ENCODE measurements at places on chromosomes 5 and 9.

- DNase-seq: peak; percentile 29
These were observed 293.2 kb downstream of the EPB41L4A start for GRCh38 chr5:112125903-112126302.

DNA sequence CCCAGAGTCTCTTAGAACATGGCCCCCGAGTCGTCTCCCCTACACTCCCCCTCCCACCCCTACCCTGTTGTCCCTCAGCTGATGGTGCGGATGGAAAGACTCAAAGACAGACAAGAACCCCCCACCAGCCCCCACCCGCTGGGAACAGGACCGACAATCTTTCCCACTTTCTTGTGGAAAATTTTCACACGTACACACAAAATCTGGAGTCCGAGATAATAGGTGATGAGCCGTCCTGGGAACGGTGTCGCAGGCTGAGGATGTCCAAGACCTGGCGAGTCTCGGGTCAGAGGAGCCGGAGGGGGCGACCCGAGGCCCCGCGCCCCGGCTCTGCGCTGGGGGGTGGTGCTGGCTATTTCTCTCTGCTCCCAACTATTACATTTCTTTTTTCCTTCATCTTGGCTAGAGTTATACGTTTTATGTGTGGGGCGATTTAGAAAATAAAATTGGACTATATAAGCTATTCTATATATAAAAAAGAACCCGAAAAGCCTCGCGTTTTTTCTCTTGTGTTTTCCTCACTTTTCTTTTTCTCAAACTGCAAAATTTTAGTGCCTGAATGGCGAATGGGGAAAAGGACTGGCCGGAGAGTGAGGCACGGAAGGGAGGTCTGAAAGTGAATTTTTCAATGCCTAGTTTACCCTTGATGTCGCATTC, 188.8 kb downstream of the MEF2C start:
- DNase-seq: no peak

DNA sequence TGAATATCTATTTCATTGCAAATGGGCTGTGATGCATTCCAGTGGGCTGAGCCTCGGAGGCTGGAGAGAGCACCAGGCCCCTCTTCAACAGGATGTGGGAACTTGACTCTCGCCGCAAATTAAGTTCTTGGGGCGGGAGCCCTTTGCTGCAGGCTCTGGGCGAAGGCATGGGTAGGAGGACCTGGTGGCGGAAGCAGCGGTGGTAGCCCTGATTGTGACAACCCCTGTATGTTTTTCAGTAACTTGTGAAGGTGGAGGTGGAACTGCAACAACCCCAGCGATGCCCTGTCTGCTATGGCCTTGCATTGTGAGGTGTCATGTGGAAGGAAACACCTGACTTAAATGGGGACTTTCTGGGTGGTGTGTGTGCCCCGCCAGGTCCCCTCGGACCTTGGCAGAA, 9.4 kb downstream of the FYB1 start:
- DNase-seq: no peak

GRCh38 chr9:72681283-72681630, 159.8 kb downstream of the TMC1 start:
- DNase-seq: no peak

GRCh38 chr9:88106492-88106891, 31.8 kb downstream of the SPATA31C2 start:
- DNase-seq: peak; percentile 16

GRCh38 chr9:137809040-137809576, 68.5 kb upstream of the CACNA1B start:
- DNase-seq: no peak

DNA sequence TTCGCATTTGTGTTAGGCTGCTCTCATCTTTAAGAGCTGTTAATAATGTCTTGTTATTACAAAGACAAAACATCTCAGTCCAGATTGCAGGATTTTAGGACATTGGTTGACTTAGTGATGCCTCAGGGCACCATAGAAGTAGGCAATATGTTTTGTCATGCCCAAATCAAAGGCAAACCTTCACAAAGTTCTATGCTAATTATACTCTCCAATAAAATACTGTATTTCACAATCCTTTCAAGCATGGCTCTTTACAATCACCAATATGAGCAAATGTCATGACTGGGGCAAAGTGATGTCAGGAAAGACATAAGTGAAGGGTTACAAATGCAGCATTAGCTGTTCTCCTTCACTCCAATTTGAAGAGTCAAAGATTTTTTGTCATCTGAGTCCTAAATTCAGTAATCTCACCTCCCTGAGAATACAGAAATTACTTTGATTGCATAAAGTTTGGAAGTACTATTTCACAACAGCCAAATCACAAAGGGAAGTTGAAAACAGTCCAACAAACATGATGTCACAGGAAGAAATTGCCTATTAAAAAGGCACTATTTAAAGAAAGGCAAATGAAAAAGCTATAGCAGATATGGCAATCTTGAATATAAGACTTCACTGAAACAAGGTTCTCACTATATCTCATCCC, 303.2 kb downstream of the PRR16 start:
- DNase-seq: no peak

DNA sequence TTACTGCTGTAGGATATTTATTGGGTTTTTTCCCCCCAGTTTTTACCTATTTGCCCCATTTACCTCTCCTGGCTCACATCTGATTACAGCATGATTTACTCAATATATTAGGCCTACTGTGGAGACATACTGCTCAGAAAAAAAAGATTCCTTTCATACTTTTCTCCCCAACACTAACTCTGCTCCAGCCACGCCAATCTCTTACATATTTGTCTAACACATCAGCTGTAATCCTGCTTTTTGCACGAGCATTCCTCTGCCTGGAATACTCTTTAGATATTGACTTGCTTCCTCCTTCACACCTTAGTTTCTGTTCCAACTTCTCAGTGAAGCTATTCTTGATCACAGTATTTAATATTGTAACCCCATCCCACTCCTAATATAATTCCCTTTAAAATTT, 158.1 kb upstream of the VCAN start:
- DNase-seq: no peak

DNA sequence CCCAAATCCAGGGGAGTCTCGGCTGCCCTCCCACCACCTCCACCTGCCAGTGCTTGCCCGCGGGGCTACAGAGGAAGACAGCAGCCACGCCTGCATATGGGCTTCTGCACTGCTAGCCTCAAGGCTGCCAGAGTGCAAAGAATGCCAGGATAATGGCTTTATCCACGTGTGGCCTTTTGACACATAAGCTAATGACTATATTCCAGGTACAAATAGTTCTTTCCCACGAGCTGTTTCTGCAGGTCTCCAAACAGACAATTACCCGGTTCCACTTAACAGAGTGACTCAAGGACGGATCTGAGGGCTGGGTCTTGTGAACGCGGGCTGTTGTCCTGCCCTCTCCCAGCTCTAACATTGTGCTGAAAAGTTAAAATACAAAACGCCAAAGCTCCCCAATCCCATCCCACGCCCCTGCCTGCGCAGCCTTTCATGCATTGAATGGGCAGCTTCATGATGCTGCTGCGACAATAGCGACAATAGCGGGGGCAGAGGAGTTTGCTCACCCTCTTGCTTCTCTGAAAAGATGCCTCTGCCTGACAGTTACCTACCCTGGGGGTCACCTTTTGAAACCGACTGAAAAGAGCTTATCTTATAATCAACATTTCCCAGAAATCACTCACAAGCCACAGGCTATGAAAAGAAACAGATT, 39.1 kb upstream of the MSH3 start:
- peak; percentile 6 for DNase-seq

DNA sequence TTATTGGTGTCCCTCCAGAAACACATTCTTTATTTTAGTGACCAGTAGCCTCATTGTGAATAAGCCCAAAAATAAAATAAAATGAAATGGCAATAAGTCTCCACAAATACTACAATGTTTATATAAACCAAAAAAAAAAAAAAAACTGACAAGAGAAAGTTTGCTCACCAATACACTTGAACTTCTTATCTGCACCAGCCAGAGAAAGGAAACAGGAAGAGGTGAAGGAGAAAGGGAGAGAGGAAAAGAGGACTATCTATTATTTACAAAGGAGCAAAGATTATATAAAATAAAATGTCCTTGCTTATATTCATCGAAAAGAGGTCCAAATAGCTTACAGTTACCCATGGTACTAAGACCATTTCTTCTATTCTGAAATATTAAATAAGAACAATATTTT, 176.4 kb upstream of the CCNG1 start:
- DNase-seq: no peak

DNA sequence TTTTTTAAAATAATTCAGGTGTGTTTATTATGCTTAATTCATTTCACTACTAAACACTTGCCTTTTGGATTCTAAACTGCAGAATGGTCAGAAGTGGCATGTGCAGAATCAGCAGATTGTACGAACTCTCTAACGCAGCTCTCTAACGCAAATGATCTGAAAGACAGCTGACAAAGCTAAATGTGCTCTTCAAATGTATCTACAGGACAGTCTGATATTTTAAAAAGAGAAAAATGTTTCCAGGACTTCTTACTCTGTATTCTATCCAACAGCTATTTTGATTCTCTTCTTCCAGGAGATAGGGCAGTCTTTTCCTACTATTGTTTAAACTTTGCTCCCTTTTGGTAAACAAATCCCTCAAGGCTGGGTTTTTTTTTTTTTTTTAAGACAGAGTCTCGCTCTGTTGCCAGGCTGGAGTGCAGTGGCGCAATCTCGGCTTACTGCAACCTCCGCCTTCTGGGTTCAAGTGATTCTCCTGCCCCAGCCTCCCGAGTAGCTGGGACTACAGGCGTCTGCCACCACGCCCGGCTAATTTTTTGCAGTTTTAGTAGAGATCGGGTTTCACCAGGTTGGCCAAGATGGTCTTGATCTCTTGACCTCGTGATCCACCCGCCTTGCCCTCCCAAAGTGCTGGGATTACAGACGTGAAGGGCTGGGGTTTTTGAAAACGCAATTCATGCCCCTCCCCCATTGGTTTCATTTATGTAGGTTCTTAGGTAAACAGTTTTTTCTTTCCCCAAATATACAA, 1.2 kb downstream of the NMRK1 start:
- peak; percentile 43 for DNase-seq

DNA sequence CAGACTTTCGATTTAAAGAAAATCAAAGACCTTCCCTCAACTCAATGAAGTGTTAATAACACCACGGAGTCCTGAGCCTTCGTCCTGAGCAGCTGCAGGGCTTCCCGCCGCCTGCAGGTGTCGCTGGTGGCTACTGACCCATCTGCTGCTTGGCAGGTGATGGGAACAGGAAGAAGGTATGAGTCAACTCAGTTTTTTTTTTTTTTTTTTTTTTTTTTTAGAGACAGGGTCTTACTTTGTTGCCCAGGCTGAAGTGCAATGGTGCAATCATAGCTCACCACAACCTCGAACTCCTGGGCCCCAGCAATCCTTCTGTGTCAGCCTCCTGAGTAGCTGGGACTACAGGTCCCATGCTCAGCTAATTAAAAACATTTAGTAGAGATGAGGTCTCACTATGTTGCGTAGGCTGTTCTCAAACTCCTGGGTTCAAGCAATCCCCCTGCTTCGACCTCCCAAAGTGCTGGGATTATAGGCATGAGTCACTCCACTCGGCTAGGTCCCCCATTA, 185.7 kb upstream of the IL12B start:
- peak; percentile 30 for DNase-seq

DNA sequence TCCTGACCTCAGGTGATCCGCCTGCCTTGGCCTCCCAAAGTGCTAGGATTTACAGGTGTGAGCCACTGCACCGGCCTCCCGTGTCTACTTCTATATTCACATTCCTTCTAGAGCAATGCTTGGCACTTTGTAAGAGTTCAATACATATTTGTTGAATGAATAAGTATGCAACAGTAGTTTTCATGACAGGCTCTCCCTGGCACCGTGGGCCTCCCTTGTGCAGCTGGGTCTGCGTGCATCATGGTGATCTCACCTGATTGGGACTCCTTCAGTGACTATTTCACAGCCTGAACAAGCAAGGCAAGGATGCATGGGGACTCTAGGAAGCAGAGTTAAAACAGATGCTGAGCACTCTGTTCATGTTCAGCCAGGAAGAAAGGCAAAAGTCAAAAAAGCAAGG, 6.8 kb upstream of the ZBTB34 start:
- no peak for DNase-seq

GRCh38 chr9:94974154-94974879, 247.8 kb downstream of the AOPEP start:
- DNase-seq: no peak

DNA sequence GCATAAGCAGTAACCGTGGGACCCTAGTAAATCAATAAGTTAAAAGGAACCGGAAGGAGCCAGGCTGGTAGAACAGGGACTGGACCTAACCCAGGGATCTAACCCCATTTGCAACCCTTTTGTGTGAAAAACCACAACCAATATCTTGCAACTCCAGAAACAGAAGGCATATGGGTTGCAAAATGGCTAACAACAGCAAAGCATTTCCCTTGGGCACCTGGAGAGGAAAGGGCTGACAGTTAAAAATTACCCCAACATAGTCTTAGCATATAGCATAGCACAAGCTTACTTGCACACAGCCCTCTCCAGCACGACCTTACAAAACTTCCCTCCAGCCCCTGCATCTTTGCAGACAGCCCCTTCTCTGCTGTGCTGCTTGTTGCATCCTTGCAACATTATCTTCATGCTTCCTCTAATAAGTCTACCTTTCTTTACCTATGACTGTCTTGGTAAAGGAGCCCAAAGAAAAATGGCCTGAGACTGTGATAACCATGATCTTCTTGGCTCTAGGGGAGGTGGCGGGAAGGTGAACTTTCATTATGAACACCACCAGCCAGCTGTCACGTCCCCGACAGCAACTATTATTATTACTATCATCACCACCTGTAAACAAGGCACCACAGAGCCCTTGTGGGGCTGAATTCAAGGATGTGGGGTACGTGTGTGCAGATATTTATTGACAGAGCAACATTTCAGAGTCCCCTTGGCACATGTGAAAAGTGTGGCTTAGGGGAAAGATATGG, 49.8 kb downstream of the PRRC1 start:
- no peak for DNase-seq

GRCh38 chr5:143402553-143403333, 743 bp downstream of the NR3C1 start:
- DNase-seq: peak; percentile 42

DNA sequence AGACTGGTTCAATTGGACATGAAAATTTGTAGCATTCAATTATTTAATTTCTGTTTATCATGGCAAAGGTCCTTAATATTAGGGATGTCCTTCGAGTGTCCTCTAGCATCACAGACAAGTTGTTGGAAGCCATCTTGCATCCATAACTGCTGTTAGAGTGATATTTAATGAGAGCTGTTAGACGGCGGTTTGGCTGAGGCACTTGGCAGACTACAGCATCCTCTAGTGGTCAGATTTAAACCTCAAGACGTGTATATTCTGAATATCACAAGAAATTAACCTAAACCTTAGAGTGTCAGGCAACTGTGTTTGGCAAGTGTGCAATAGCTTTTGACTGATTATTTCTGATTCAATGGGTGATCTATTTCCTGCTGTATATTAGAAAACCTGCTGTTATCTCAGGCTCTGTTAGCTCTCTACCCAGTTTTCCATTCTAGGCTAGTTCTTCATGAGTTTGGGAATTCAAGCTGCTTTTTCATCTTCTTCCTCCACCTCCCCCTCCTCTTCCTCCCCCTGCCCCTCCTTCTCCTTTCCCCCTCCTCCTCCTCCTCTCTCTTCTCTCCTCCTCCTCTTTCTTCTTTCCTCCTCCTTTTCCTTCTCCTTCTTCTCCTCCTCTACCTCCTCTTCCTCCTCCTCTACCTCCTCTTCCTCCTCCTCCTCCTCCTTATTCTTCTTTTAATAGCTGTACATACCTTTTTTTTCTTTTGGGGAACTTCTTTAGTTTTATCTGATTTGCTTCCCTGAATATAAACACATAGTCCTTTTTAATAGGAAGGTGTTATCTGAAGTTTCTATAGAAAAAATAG, 8.6 kb downstream of the SPINK1 start:
- peak; percentile 87 for DNase-seq
